Adrenal gland (tissue), 19 donors: ENCODE measurements at places on chromosomes 3 and 15.
A peak's percentile ranks its signal among the peaks of the same experiment; 100 is the strongest.

- peaks cover 26% of the 10 kb centered on the region for H3K4me1 ChIP-seq
- H3K36me3 ChIP-seq, result peaks cover 13% of the 10 kb centered on the region
- no peak overlapping the region for H3K4me3 ChIP-seq
- H3K27ac ChIP-seq, result no peak overlapping the region
- DNase-seq, result no peak
These were observed 14.2 kb downstream of the CSK start for GRCh38 chr15:74795966-74796625.

GRCh38 chr3:49076646-49077045 is 17.2 kb downstream of the QRICH1 start:
- H3K27me3 ChIP-seq, result no peaks in the 10 kb centered on the region
- H3K4me3 ChIP-seq, result no peak overlapping the region
- H3K36me3 ChIP-seq, result peaks cover 71% of the 10 kb centered on the region
- no peak for DNase-seq
- no peaks in the 10 kb centered on the region for H3K4me1 ChIP-seq

DNA sequence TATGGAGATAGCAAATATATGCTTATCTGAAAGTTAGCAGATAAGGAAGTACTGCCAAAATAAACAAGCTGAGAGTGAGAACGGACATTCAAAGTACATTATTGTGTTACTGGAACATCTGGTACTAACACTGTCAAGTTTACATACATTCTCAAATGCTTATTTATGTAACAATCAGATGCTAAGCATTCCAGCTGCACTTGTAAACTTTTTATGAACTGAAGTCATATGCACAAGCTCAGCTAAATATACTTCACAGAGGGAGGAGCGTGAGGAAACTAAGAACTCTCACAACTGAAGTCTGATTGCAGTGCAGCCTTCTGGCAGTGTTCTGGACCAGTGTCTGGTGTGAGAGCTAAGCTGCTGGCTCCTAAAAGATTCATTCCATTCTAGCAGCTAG is 223.7 kb upstream of the NANOGP8 start:
- no peaks in the 10 kb centered on the region for H3K27me3 ChIP-seq
- DNase-seq, result no peak
- H3K36me3 ChIP-seq, result no peaks in the 10 kb centered on the region

- peaks cover 9% of the 10 kb centered on the region for H3K4me1 ChIP-seq
- H3K27ac ChIP-seq, result peak overlapping the region; percentile 50
- H3K27me3 ChIP-seq, result no peaks in the 10 kb centered on the region
- H3K36me3 ChIP-seq, result no peaks in the 10 kb centered on the region
- DNase-seq, result peak; percentile 75
- no peak overlapping the region for H3K4me3 ChIP-seq
These were observed 53.7 kb downstream of the DHX30 start for GRCh38 chr3:47856669-47857068.

DNA sequence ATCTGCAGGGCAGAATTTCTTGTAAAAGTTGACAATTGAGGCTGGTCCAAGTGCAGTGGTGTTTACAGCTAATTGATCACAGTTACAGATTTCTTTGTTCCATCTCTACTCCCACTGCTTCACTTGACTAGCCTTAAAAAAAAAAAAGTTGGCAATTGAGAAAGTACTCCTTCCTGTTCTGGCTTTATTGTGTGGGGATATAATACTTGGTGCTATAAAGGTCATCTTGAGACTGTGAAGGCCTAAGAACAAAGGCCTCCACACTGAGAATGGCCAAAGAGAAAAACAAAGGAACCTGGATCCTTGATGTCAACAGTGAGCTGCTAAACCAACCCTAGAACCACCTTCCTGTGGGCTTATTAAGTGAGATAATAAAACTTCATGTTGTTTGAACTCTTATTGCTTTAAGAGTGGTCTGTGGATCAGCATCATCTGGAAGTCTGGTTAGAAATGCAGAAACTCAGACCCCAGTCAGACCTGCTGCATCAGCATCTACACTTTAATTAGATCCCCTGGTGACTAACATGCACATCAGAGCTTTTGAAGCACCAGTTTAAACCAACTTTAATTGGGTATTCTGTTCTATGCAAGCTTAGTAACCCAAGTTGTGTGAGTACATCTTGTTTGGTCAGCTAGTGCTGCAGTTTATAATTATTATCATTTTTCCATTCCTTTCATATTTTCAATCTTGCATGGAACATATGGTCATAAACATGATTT is 55.2 kb downstream of the TMOD3 start:
- H3K4me1 ChIP-seq, result peaks cover 22% of the 10 kb centered on the region
- no peak overlapping the region for H3K4me3 ChIP-seq
- H3K27ac ChIP-seq, result no peak overlapping the region
- no peak for DNase-seq
- no peaks in the 10 kb centered on the region for H3K27me3 ChIP-seq
